ENCODE measurements at places on chromosomes 6 and 20.

GRCh38 chr6:83176246-83176645 is 16.8 kb downstream of the PGM3 start:
- no peak for DNase-seq

GRCh38 chr6:10000551-10000950 is 414.3 kb downstream of the TFAP2A start:
- no peak for DNase-seq

- DNase-seq = peak; percentile 55
Measured at GRCh38 chr6:158660333-158660754, 10.5 kb downstream of the SYTL3 start.

DNA sequence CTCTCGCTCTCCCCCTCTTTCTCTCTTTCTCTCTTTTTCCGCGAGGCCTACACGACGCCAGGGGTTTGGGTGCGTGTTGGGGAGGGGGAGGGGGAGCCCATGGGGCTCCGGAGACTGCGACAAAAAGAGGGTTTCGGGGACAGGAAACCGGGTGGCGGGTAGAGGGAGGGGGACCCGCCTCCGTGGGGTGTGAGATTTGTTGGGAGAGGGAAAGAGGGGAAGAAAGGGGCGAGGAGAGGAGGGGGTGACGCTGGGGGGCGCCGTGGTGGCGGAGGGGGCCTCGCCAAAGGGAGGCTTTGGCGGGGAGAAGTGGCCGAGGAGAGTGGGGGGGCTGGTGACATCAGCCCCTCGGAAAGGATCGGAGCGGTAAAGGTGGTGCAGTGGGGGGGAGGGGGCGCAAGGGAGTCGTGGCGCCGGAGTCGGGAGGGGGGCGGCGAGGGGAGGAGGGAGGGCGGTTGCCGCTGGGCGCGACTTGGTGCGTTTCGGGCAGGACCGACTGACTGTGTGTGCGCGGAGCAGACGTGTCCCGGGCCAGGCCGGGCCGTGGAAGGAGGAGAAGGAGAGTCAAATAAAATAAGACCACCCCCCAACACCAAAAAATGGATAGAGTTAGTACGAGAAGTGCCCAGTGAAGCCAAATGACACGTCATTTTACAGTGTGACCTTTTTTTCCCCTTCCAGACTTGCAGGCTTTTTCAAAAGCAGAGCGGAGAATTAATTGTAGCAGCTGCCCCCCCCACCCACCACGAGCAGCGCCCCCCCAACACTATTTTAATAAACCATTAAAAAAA is 39.8 kb downstream of the GNAS start:
- peak; percentile 86 for DNase-seq

DNA sequence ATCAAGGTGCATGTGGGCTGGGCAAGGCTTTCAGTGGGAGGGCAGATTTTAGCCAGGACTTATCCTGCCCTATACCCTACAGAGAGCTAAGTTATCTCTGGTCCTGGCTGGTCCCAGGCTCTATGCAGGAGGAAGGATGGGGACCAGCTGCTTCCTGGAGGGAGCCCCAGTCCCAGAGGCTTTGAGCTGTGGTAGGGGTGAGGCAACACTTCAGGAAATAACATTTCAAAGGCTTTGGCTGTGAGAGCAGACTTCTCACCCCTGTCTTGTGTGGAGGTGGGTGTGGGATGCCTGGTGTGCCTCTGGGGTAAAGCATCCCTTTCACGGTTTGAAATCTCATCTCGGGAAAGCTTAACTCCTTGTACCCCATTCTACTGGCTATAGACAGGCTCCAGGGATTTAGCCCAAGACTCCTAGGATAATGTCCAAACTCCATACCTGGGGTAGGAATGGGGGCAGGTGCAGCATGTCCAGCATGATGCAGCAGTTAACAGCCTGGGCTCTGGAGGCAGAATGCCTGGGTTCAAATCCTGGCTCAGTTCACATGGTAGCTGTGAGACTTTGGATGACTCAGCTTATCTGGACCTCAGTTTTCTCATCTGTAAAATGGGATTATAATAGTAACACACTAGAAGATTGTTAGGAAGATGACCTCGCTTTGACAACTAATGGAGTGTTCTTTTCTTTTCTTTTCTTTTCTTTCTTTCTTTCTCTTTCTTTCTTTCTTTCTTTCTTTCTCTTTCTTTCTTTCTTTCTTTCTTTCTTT is 27.5 kb upstream of the SIRPA start:
- DNase-seq = no peak

- no peak for DNase-seq
Measured at GRCh38 chr20:5570452-5570851, 179.7 kb upstream of the SHLD1 start.

- no peak for DNase-seq
Measured at GRCh38 chr6:47853766-47854165, 71.9 kb downstream of the OPN5 start.

GRCh38 chr6:80336911-80337310 is 230.4 kb downstream of the BCKDHB start:
- DNase-seq = no peak
